ENCODE measurements at places on chromosomes 5 and 9.

DNA sequence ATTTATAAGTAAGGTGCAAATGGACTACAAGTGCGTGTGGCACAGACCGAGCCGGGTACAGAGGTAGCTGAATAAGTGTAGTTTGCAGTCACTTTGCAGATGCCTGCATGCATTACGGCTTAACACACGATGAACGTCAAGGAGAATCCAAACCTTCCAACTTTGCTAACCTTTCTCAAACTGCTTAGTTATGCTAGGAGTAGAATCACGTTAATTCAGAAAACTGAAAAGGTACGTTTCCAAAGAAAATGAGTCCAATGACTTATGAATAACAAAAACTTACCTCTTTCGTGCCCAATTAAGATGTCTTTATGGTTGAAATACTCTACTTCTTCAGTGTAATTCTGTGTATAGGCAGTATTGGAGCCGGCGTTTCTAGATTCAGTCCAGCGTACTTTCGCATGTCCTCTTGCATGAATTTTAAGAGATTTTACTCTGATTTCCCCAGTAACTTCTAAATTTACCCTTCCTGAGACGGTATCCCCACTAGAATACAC, 539 bp downstream of the ARRDC3 start:
- peak; percentile 49 for DNase-seq

GRCh38 chr9:101485924-101486692, 47.5 kb upstream of the RNF20 start:
- DNase-seq, result peak; percentile 65

- DNase-seq, result peak; percentile 44
Measured at GRCh38 chr5:23042226-23042625, 189.1 kb upstream of the CDH12 start.

- DNase-seq, result no peak
Measured at GRCh38 chr5:83488821-83489220, 17.3 kb downstream of the VCAN start.

DNA sequence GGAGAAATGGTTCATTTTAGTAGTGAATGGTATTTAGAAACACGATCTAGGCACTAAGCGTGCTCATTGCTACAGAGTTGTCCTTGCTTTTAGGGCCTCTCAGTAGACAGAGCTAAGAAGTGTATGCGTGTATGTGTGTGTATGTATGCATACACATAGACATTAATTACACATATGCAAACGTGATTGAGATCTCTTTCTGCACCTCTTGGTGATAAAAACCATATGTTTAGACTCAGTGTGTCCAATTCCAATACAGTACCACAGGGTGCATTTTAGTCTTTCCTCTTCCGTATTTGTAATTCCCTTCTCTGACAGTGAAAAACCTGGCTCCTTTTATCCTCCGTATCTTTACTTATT, 13.1 kb downstream of the TRIO start:
- DNase-seq, result no peak

DNA sequence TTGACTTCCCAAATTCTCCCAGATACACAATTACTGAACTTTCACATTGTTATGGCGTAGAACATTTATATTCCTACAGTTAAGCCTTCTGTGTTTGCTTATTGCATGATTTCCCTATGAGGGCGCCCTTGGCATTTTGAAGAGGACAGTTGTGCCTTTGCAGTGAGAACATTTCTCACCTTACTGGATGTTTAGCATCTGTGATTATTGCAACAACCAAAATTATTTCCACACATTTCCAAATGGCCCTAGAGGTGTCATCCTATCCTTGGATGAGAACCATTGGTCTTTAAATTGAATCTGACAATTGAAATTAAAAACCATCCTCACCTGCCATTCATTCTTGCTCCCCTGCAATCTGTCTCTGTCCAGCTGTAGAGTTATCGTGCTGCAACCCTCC, 104.0 kb downstream of the MAMDC2 start:
- DNase-seq, result no peak

DNA sequence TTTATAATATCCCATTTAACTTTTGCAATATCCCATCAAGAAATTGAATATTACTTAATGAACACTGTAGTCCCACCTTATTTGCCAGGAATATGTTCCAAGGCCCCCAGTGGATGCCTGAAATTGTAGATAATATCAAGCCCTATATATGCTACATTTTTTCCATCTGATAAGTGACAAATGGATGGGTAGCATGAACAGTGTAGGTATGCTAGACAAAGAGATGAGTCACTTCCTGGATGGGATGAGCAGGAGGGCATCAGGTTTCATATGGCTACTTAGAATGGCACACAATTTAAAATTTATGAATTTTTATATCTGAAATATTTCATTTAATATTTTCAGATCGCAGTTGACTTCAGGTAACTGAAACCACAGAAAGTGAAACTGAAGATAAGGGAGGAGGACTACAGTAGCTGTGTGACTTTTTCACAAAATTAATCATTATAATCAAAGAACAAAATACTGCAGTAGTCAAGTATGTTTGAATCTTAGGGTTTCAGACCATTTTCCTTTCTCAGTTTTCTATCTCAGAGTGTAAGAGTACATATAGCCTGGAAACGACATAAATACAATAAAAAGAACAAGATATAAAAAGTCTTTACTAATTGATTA, 636.4 kb upstream of the ARRDC3 start:
- DNase-seq, result no peak

GRCh38 chr5:131541071-131541470, 94.0 kb downstream of the RAPGEF6 start:
- no peak for DNase-seq

GRCh38 chr5:136909906-136910305, 544.6 kb upstream of the TRPC7 start:
- no peak for DNase-seq

DNA sequence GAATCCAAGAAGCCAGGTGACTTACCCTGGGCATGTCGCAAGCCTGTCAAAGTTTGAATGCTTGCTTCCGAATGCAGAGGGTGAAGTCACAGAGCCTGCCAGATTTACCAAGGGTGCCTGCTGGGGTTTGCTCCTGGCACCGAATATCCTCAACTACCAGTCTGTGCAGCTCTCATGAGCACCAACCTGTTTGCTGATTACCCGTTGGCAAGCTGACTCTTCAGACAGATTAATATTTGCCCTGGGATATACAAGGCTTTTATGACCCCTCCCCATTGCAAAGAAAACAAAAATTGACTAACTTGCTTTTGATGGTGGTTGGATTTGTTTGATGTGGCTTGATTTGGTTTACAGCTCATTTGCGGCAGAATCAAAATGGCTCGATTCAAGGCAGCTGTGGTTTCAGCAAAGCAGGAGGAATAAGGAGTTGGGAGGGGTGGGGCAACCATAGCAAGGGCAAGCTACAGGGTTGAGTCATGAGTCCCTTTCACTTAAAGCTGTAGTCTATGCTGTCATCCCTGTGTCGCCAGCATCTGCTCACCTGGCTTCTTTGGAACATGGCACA, 82.3 kb upstream of the AGXT2 start:
- no peak for DNase-seq

DNA sequence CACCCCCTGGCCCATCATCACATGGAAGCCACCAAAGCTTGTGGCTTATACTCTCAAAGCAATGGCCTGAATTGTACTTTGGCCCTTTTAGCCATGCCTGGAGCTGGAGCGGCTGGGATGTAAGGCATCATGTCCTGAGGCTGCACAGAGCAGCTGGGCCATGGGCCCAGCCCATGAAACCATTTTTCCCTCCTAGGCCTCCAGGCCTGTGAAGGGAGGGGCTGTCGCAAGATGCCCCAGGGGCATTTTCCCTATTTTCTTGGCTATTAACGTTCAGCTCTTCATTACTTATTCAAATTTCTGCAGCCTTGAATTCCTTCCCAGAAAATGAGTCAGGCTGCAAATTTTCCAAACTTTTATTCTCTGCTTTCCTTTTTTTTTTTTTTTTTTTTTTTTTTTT, 27.7 kb downstream of the FST start:
- DNase-seq, result no peak

- DNase-seq, result no peak
Measured at GRCh38 chr9:128026255-128026772, 40.8 kb downstream of the NAIF1 start.

- no peak for DNase-seq
Measured at GRCh38 chr9:31807574-31808256, 576.7 kb upstream of the ACO1 start.

DNA sequence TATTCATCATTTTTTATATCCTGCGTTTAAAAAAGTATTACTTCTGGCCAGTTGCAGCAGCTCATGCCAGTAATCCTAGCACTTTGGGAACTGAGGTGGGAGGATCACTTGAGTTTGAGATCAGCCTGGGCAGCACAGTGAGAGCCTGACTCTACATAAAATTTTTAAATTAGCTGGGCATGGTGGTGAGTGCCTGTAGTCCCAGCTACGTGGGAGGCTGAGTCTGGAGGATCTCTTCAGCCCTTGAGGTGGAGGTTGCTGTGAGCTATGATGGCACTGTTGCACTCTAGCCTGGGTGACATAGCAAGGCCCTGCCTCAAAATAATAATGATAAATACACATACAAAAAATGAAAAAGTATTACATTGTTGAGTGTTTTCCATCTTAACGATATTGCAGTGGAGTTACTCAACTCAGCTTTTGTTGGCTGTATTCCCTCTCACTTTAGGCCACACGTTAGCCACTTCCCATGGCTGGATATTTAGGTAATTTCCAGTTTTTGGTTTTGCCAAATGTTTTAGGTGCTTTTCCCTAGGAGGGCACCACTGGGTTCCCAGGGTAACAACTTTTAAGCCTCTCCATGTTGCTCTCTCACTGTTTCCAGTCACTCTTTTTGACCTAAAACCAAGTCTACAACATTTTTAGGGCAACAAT, 20.6 kb downstream of the SHB start:
- DNase-seq, result no peak

DNA sequence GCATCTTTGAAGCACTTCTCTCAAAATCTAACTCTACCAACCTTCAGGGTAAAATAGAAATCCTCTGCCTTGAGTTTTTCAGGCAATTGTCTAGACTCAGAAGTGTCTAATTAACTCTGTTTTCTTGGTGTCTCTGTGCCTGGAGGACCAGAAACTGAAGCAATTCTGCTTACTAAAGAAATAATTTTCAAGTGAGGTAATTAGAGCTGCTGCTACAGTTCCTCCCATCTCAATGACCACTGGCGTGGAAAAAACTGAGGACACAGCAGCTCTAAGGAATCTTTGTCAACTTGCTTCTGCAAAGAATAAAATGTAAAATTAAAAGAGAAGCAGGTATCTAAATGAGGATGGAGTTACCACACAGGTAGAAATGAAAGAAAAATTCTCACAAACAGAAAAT, 785.0 kb downstream of the PRELID2 start:
- no peak for DNase-seq

DNA sequence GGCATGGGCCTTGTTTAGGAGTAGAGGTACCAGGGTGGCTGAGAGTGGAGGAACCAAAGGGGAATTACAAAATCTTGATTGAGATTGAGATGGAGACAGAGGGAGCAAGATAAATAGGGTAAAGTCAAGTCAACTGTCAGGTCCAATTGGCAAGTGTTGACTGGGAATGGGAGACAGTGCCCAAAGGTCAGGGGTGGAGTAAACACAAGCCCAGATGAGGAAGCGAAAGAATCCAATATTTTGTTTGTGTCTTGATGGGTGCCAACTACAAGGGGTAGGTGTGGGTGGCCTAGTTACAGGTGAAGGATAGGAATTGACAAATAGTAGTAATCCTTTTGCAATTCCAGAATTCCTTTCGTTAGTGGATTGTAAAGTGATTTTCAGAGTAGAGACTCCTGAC, 75.1 kb upstream of the AGXT2 start:
- no peak for DNase-seq

DNA sequence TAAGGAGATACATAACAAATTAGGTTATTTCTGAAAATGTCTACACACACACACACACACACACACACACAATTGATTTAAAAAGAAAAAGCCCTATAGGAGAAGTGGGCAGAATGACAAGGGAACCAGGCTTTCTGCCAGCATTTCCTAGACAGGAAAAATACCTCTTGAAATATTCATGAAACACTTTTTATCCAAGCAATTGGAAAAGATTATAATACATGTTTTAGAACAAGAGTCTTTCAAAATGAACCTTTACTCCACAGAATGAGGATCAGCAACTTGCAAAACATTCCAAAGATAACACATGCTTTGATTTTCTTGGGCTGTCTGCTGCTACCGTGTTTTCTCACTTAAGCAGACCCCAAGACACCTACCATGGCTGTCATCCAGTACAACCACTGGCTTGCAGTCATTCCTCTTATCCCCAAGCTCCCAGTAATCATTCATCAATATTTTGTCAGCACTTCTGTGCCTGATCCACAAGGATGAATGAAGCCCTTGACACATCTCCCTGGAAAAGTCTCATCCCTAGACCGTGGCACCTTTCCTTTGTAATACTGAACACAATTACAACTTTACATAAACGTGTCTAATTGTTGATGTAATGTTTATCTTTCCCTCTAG, 717.1 kb upstream of the ZNF608 start:
- DNase-seq, result no peak

DNA sequence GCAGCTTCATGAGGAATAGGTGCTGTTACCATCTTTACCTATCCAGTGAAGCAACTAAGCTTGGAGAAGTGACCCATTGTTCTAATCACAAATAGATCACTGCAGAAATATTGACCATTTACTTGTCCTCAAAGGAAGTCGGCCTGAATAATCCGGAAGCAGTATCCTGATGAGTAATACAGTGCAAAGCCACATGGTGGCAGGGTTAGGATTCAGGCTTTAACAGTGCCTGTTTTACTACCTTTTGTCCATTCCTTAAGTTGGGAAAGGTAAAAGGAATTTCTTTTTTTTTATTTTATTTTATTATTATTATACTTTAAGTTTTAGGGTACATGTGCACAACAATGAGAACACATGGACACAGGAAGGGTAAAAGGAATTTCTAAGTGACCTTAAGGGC, 336.3 kb downstream of the KDM4C start:
- no peak for DNase-seq

GRCh38 chr5:173187054-173187743, 42.9 kb downstream of the BNIP1 start:
- DNase-seq, result no peak

- no peak for DNase-seq
Measured at GRCh38 chr5:74209571-74209970, 431.0 kb downstream of the ENC1 start.

GRCh38 chr9:97853056-97853843, at the start of gene FOXE1:
TSS of gene FOXE1 (plus strand) at chr9:97853226. CDS start at chr9:97853915, 689 bp downstream.
- DNase-seq, result no peak

GRCh38 chr5:66869347-66869746, 273.2 kb downstream of the MAST4 start:
- DNase-seq, result no peak

DNA sequence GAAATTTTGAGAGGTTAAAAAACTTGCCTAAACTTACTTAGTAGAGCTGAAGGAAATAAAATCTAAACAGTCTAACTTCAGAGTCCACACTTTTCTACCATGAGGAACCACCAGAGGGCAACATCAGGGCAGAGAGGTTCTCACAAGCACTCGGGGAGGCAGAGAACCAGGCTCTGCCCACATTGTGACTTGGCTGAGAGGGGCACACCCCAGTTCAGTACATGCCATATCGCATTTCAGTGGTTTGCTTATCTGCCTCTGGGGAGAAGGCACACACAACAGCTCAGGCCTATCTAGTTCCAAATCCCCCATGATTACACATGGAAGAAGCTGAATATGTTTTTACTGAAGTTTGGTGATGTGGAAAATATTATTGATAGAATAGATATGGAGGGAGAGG, 49.2 kb downstream of the EQTN start:
- DNase-seq, result peak; percentile 23

Data from NCI-H2081 (cell line).